Stimulated activated CD4-positive, alpha-beta T cell treated with anti-CD3 and anti-CD28 coated beads, Interleukin-1b, Interleukin-23, amount 100 ng/mL, for 4 hours (primary cell): ENCODE measurements at places on chromosomes 2 and 18.

DNA sequence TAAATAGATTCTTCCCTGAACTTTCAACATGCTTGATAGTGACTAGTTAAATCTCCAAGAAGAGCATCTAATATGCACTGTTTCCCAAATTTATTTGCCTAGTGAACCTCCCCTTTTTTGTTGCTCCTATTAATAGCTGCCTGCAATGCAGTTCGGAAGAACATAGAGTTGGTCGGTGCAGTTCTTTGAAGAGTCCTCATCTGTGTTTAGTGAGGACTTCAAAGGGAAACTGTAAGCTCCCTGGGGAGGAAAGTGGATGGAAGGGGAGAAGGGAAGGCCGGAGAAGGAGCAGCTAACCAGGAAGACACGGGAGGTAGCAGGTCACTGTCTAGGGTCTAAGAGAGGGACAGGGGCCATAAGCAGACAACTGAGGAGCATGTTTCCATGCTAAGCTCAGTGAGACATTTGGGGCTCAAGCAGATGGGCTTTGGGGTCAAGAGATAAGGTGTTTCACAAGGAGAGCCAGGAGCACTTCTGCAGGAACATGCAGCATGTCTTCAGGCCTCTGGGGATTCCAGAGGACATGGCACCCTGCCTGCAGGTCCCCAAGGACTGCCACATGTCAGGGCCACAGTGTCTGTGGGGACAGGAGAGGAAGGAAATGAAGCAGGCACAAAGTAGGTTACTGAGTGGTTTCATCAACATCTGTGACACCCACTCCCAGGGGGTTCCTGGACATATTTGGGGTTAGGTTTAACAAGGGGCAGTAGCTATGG, 48.7 kb upstream of the ANXA4 start:
- DNase-seq, result no peak

GRCh38 chr18:6362559-6363129, 52.1 kb downstream of the L3MBTL4 start:
- no peak for DNase-seq

GRCh38 chr2:10402062-10402585, 46.0 kb downstream of the ODC1 start:
- DNase-seq, result no peak

- no peak for DNase-seq
Measured at GRCh38 chr2:24233321-24233720, 58.5 kb downstream of the FAM228A start.

DNA sequence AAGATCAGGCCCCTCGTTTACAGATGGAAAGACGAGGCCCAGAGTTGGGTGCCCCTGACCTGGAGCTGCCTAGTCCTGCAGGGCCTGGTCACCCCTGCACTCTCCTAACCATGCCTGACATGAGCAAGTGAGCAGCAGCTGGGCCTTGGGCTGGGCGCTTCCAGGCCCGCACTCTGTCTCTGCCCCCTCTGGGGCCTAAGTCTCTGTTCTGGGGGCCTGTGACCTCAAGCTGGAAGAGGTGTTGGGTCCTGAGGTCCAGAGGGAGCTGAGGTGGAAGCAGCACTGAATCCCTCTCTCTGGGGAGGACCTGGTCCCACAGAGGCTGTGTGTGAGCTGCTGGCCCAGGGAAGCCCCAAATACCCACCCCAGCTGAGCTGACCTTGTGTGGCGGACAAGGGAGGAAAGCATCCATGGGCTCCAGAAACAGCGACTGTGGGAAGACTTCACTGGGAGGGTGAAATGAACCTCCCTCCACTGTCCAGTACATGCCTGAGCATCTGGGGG, 46.1 kb upstream of the GPC1 start:
- DNase-seq, result no peak

DNA sequence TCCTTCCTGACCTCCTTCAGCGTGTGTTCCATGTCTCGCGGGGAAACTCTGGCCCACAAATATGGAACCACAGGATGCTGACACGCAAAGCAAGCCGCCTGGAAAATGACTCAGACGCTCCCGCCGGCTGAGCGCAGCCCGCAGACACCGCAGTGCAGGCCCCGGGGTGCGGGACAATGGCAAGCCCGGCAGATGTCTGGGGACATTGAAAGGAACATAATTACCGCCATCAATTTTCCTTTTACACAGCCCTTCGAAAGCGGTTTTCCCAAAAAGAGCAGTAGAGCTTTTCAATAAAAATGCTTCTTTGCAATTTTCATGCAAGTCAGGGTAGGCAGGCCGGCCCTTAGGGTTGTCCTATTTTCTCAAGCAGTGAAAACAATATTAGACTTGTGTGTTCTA, 159.2 kb upstream of the SH3BP4 start:
- DNase-seq, result no peak

DNA sequence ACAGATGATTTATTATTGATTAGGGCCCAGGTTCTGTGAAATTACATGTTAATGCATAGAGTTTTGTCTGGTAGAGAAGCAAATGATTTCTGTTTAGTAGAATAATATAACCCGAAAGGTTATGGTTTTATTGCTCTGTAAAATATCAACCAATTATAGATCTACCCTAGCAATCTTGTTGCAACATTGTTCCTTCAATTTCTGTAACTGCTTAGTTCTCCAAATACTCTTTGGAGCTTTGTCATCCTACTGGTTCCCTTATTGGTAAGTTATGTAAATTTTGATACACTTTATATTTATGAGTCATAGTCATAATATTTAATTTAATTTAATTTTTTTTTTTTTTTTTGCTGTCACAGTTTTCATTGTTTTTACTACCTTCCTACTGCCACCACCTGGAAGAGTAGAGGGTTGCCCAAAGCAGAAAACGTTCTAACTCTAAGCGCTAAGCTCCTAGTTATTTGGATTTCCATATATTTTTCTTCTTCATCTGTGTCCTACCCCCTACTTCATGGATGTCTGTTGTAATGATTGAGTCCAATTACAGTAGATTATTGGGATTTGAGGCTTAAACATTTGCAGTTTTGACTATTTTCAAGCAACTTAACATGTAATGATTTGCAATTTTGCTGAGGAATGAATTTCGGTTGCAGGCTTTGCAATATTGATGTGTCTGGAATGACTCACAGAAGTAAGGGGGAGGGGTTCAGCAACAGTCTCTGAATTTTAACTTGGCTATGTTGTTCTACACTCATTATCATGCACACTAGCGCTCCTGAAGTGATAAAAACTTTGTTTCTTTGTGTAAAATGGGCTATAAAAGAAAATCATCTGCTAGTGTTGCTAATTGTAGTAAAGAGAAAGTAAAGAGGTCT, 51.1 kb downstream of the NABP1 start:
- DNase-seq, result no peak

GRCh38 chr18:9330419-9330818, 4.2 kb upstream of the TWSG1 start:
- DNase-seq, result no peak

DNA sequence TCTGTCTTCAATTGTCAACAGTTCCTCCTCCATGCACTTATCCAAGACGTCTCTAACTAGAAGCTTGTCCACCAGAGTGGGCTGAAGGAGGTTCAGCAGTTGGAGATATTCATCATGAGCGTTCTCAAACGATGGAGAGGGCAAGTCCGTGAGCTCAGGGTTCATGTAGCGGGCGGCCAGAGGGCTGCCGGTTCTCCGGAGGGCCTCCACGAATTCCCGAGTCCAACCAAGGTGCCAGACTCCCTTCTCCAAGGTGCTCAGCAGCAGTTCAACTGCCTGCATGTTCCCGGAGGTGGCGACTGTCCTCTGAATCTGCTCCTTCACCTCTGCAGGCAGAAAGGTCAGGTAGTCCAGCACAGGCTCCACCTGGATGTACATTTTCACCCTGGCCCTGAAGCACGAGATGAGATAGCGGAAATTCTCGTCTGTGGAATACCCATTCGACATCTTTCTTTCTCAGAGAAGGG, 590 bp downstream of the IFIH1 start:
- no peak for DNase-seq

DNA sequence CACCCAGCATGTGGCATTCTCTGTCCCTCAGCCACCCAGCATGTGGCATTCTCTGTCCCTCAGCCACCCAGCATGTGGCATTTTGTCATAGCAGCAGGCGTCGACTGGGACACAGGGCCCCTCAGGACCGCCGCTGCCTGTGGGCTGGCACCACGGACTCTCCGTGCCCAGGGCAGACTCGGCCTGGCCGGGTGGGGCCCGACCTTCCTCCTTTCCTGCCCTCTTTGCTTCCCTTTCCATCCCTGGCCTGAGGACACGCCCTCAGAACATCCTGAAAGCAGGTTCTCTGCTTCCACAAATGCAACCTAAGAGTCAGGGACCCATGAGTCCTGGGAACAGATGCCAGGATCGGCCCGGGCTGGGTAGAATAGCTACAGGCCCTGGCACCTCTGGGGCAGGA, 291.4 kb upstream of the SALL3 start:
- DNase-seq, result no peak

DNA sequence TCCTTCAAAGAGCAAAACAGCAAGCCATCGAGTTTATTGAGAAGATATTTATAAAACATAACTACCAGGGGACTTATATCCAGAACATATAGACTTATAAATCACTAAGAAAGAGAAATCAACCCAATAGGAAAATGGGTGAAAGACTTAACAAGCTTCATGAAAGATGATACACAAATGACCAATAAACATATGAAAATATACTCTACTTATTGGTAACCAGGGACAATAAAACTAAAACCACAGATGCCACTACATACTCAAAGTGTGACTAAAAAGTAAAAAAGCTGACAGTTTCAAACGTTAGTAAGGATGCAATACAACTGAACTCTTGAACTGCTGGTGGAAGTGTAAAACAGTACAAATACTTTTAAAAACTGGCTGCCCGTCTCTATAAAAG, 154.3 kb downstream of the TMEM163 start:
- DNase-seq, result no peak

DNA sequence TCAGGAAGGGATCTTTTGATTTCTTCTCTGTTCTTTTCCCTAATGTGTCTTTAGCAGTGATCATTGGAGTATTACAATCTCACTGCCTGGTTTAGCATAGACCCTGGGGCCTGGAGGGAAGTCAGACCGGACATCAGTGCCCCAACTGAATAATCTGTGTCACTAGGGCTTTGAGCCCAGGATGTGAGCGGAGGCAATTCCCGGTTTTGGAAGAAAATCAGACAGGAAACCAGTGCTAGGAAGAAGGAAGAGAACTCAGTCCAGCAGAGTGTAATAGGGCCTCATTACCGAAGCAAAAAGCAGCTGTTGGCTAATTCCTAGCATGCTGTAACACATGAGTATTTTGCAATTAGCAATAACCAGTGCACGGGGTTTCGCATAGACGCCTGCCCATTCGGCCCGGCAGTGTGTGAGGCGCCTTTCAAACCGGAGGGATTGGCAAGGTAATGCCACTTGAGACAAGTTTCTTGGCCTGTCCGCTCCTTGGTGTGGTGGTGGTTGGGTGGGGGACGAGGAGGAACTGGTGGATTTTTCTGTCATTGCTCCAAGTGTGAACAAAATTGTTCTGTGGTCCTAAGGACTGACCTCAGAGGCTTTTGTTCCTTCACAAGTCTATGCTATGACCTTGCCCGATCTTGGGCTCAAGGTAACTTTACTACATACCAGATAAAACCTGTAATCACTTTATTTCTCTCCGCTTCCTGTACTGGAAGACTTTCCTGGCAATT, 2.8 kb downstream of the FOSL2 start:
- DNase-seq, result no peak

GRCh38 chr18:26614374-26614773, 66.0 kb upstream of the KCTD1 start:
- no peak for DNase-seq

DNA sequence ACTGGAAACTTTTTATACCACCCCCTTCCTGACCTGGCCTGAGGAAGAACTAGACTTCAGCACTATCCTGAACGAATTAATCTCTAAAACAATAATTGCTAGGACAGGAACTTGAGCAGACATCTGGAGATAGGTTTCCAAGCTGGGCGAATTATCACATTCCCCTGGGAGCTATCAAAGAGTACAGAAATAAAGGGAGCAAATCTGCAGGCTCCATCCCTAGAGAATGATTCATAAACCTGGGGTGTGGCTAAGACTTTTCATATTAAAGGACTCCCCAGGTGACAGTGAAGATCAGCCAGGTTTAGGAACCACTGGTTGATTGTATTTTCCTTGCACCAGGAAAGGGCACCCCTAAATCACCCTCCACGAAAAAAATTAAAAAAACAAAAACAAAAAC, 105.6 kb upstream of the NOL4 start:
- no peak for DNase-seq

GRCh38 chr2:205556841-205557539, 125.3 kb upstream of the NRP2 start:
- no peak for DNase-seq

GRCh38 chr2:46369783-46370182, 72.6 kb downstream of the EPAS1 start:
- no peak for DNase-seq

GRCh38 chr2:221571025-221571550, 1.0 kb downstream of the EPHA4 start:
- DNase-seq, result no peak

GRCh38 chr2:873651-874580, 76.7 kb upstream of the SNTG2 start:
- no peak for DNase-seq

- DNase-seq, result no peak
Measured at GRCh38 chr2:215189393-215189792, 51.0 kb upstream of the ABCA12 start.

DNA sequence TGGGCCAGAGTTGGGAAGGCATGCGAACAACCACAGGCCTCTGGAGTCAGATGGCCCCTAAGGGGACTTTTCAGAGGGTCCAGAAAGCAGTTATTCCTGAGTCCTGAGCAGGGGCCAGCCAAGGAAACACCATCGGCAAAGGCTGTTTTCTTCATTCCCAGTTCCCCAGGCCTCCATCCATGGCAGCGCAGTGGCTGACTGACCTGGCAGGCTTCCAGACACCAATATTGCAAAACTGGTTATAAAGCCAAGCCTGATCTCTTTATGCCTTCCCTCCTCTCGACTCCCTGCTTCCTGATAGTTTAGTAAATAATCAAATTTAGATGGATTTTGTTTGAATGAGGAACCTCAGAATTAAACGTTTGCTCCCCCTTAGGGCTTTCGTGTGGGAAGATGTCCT, 133.4 kb upstream of the ITGA6 start:
- DNase-seq, result no peak

DNA sequence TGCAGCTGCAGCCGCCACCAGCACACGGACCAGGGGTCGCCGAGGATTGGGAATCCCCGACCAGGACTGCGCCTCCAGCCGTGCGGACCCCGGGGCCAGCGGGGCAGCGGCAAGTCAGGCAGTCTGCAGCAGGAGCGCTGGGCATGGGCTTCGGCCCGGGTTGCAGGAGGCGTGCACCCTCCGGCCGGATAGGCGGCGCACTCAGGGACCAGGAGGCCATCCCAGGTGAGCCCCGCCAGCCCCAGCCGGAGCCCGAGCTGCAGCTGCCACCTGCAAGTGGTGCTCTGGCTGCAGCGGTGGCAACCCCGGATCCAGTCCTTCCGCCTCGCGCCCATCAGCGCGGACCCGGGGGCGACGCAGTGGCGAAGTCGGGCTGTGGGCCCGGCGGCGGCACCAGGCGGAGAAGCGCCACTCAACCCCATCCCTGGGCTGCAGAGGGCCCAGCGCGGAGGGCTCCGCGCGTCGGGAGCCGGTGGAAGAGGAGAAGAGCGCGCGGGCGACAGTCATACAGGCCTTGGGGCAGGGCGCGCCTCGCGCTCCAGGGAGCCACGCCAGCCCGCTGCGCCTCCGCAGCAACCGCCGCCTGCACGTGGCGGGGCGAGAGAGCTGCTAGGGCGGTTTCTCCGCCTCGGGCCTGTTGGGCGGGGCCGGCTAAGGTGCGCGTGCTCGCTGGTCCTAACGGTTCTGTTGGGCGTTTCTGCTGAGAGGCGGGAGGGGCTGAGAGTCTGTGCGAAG, 73.8 kb downstream of the RPIA start:
- peak; percentile 50 for DNase-seq
